Neural crest cell (in vitro differentiated cells): ENCODE measurements at places on chromosomes 5 and 9.

DNA sequence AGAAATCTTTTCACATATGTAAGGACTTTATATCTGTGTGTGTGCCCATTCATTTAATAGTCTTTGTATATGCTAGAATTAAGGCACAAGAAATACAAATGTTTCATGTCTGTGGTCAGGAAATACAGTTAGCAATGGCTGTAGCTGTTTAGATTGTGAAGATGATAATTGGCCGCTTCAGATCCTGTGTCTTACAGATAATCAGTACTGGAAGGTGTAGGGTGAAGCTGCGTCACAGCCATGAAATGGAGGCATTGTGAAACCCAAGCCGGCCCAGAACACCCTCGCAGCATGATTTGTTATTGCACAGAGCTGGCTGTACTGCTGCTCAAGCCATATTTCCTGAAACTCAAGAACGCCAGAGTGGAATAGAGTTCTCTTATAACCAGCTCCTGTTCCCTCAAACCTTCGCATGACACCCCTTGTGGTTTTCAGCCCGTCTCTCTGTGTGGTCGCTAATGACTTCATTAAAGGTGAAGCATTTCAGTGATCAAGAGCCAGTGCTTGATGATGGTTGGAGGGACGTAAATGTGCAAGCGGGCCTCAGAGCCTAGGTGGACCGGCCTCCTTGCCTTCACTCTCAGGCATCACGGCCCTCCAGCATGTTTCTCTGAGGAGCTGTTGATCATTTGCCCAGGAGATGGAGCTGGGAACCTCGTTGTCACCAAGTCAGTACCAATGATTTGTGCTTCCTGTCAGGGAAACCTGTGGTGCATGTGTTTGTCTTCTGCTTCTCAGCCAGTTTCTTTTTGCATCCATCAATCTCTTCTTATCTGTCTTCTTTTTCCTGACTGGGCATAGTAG is 80.1 kb downstream of the F2RL2 start:
- DNase-seq, result no peak

- no peak for DNase-seq
Observed at GRCh38 chr9:75964427-75964826, 74.0 kb downstream of the PCSK5 start.

DNA sequence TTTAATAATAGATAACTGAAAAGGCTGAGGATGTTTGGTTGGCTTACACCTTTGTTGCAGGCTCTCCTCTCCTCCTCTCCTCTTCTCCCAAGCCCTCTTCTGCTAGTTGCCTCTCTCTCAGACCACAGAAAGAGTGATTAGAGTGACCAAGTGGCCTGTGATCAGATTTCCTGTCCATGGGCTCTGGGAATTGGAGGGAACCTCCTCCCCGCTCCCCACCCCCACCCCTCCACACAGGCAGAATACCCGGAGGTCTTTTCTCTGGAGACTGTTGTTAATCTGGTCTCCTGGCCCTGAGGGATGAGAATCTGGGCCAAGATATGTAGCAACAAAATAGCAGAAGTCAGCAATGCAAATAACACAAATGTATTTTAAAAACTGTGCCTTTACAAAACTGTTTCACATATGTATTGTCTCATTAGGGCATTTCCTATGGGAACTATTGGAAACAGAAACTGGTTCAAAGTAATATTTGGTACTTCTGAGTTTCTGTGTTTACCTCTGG is 361.3 kb downstream of the NR2F1-AS1 start:
- DNase-seq, result no peak

DNA sequence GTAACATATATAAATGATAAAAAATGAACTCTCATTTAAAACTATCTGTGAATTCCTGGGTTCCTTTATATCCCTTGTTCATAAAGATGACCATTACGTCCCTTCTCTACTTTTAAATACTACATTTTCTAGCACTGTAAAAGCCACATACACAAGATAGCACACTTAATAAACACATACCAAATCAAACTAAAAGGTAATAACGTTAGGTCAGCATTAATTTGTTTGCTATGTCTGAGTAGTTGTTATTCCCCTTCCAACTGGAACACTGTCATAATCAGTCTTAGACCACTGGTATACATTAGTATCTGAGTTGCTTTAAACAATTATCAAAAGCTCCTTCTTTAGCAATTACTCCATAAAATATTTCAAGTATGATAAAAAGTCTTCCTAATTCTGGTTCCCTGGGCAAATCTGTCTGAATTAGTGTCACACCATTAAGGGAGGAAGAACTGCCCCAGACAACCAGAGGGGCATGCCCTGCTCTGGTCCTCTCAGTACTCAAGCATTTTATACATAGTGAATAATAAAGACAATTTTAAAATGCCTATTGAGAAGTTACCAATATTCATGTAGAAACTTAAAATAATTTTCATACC is 98.1 kb downstream of the RAPGEF6 start:
- no peak for DNase-seq

DNA sequence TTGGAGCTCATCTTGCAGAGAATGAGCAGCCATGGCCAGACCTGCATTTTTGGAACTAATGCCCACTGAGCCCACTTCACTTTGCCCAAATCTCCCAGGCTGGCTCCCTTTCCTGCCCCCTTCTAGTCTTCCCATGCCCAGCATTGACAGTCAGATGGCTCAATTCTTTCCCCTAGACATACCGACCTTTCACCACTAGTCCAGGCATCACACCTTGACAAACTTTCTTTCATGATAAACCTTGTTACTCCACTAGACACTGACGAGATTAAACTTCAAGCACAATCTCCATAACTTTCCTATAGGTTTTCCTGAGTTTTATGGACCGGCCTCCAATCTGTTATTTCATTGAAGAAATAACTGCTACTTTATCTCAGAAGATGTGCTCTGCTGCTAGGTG is 47.8 kb upstream of the RAI14 start:
- DNase-seq, result no peak

- DNase-seq, result no peak
Observed at GRCh38 chr9:121217609-121218292, 16.1 kb upstream of the RAB14 start.

DNA sequence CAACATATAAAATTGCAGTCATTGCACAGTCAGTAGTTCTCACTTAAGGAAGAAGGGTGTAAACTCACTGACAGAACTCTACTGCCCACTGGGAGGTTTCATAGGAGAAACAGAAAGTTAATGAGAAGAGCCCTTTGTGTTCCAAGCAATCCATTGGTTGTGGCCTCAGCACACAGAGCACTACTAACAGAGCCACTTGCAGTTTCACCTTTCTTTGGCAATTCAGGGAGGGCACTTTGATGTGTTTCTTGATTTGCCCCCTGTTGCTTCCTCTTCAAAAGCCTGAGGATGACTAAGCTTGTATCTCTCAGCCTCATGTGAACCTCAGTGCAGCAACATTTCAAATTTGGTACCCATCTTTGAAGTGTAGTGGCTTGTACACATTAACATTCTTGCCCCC is 409.4 kb downstream of the DMRTA1 start:
- DNase-seq, result no peak

DNA sequence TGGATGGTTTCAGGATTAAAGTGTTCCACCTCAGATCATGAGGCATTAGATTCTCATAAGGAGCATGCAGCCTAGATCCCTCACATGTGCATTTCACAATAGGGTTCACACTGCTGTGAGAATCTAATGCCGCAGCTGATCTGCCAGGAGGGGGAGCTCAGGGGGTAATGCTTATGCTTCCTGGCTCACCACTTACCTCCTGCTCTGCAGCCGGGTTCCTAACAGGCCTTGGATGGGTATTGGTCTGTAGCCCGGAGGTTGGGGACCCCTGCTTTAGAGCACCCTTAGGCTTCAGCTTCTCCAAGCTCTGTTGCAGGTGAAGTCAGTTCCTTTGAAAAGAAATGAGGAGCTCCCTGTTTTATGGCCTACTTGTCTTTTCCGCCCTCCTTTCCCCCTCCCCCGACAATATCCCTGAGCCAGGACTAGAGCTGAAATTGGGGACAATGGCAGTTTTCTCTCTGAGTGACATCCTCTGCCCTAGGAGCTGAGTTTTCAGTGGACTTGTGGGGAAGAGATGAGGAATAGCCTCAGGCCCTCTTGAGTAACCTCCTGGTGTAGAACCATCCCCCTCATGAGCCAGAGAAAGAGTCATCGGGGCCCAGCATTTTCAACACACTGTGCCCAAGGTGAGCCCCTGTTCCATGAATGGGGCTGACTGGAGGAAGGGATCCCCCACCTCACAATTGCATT is 16.2 kb upstream of the MAT2B start:
- DNase-seq, result no peak

DNA sequence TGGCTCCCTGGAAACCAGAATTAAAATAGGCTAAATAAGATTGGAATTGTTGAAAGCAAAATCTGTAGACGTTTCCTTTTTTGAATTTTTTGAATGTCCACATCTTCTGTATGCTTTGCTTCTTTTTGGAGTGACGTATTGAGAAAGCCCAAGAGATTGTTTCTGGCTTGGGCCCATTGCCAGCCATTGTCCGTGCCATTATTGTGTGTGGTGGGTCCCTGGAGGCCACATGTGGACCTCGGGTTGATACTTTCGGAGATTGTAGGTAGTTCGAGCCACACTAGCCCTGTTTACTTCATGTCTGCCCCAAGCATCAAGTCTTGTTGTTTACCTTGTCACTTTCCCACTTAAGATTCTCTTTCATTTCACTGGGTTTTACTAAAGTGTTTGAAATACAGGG is 106.0 kb downstream of the PALM2AKAP2 start:
- DNase-seq, result no peak

DNA sequence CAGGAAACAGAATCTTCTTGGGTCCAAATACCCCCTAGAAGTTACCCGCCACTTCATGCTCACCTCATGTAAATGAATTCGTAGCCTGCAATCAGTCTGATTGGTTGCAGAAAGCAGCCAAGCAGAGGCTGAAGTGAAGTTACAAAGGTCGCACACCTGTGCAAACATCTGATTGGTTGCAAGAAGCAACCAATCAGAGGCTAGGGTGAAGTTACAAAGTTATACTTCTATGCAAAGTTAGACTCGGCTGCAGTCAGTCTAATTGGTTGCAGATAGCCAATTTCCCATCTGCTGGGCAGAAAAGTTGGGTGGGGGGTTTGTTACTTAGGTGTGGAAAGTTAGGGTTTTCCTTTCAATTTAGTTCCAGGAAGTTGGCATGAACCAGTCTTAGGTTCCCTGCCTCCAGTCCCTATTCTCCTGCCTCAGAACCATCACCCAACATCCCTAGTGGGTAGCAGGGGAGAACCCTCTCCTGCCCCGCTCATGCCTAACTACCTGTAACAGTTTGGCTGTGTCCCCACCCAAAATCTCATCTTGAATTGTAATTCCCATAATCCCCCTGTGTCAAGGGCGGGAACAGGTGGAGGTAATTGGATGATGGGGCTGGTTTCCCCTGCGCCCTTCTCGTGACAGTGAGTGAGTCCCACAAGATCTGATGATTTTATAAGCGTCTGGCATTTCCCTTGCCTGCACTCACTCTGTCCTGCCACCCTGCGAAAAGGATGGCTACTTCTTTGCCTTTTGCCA is 1.2 kb upstream of the RUSC2 start:
- DNase-seq, result no peak

DNA sequence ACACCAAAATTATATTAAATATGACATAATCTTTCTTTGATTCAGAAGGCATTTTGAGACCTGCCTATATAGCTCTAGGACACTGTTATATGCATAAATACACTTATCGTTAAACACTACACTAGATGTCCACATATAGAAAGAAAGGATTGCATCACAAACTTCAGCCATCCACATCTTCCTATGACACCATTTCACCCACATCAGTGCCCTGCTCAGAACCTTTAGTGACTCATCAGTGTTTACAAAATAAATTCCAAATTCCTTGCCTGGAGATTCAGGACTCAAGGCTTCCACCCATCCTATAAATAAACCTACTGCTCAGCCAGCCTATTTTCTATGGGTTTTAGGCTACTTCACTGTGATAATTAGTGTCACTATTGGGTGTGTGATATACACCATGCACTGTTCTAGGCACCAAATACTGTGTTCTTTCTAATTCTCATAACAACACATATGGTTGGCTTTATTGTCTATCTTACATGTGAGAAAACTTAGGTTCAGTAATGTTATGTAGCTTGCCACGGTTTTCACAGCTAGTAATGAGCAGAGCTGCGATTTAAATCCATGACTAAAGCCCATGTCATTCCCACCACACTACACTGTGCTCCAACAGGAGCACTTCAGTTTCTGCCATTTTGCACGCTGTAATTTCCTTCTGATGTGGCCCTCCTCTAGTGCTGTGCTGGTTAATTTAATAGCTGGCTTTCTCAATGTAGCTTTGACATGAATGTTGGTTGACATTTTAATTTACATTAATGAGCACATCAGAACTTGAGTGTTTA is 103.3 kb downstream of the SREK1 start:
- no peak for DNase-seq

DNA sequence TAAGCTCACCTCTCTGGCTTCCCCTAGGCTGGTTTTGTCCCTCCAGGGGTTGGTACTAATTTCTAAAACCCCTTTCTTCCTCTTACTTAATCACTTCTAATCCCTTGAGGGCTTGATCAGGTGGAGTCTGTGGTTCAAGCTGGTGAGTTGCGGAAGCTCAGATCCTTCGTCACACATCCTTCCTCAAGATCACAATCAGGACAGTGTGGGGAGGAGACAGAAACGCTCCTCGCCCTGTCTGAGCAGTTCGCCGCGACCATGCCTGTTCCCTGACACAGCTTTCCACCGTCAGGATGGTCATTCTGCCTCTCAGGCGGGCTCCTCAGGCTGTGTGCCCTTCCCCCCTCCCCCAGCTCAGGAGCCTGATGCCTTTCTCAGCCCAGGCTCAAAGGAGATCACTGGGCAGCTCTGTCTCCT is 24.3 kb downstream of the CPLX2 start:
- DNase-seq, result no peak

DNA sequence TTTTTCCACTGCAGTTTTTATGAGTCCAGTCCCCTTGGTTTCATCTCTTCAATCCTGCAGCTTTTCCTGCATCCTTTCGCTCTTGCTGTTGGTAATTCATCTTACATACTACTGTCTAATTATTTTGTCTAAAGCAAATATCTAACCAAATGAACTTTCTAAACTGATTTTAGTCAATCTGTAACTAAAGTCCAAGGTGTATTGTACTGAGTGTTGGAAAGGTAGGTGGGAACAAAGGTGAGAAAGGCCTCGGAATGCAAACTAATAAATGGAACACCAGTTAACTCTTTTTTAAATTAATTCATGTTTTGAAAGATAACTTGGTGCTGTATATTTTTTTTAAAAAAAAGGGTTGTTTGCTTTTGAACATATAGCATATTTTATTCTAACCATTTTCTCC is 152.7 kb upstream of the CYLC2 start:
- no peak for DNase-seq

DNA sequence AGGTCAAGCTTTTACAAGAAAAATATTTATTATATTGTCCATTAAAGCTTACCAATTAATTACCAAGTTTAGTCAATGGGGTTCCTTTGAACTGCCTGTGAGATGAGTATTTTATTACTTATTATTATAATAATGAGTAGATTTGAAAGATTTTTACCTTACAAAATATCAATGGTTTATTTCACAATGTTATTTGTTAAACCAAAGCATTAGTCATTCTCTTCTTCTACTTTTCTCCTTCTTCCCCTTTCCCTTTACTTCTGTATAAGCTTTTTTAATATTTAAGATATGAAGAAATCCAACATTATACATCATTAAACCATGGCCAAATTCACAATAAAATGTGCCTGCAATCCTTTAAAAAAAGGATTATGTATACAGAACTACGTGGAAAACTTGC is 369.5 kb downstream of the ARL15 start:
- no peak for DNase-seq

- no peak for DNase-seq
Observed at GRCh38 chr5:76303921-76304320, 99.2 kb upstream of the IQGAP2 start.
